ENCODE measurements at places on chromosomes 4 and X.

DNA sequence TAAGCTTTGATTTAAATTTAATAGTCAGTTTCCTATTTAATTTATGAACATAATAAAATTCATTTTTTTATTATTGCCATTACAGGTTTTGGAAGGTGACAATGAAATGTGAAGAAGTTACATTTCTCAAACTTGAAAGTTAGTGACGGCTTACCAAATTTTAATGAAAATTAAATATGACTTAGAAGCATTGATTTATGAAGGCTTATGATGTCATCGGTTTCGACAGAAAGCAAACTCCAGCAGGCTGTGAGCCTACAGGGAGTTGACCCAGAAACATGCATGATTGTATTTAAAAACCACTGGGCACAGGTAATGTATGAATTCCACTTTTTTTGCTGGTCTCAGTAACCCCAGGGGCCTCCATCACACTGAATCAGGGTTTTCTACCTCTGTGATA, 157.1 kb downstream of the FHIP1A start:
- DNase-seq = no peak

DNA sequence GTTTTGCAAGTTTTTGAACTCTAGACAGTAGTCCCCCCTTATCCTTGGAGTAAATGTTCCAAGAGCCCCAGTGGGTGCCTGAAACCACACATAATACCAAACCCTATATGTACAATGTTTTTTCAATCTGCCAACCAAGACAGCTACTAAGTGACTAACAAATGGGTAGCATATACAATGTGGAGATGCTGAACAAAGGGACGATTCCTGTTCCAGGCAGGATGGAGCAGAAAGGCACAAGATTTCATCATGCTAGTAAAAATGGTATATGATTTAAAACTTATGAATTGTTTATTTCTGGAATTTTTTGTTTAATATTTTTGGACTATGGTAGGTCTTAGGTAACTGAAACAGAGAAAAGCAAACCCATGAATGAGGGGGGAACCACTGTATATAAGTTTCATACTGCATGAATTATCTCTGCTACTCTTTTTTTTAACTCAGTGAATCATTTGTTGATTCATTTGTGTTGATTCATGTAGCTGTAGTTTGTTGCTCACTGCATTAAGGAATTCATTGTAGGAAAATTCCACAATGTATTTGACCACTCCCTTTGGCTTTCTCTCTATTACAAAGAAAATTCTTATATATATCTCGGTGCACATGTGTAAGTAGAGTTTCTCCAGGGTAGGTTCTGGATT, 21.9 kb upstream of the ANXA3 start:
- DNase-seq = no peak

GRCh38 chr4:157443537-157443936, 223.0 kb downstream of the GRIA2 start:
- no peak for DNase-seq

- no peak for DNase-seq
These were observed 24.5 kb upstream of the SORBS2 start for GRCh38 chr4:185836241-185837084.

GRCh38 chr4:8098506-8098905, 60.1 kb downstream of the ABLIM2 start:
- DNase-seq = no peak

- DNase-seq = no peak
These were observed 317.2 kb downstream of the CAMK2D start for GRCh38 chr4:113444386-113444785.

- DNase-seq = no peak
These were observed 103.1 kb downstream of the PHEX start for GRCh38 chrX:22135171-22135711.

DNA sequence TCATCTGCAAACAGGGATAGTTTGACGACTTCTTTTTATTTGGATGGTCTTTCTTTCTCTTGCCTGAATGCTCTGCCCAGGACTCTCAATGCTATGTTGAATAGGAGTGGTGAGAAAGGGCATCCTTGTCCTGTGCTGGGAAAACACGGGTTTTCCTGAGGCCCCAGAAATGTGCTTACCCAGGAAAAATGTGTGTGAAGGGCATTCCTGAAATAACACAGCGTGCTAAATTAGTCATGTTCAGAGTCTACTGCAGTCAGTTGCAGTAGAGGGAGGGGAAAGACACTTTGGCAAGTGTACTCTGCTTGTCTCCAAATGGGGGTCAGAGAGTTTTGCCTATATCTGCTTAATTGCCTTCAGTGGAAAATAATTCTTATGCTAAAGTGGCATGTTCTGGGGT, 153.9 kb downstream of the CCNG2 start:
- no peak for DNase-seq

DNA sequence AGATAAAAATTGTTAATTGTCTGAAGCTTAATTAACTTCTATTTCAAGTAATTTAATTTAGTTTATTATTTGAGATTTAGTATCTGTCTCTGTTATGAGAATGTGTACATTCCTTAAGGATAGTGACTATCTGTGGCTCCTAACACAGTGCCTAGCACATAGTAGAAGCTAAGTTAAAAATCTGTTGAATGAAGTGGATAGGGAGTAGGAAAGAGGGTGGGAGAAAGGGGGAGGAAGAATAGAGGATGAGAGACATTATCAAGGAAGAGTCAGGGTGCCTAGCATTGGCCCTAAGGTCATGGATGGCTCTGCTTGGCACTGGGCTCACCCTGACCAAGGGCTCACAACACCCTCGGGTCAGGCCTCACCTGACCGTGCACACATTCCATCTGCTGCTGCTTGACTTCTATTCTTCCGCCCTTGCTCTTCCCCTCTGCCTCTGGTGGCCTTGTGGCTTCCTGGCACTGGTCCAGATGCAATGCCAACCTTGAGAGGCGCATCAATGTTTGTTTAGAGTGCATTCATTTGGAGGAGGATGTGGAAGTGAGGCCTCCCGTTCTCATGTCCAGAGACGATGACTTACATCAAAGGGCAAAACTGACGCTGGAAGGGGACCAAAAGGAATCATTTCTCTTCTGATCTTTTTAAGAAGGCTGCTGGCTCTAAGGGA, 42.3 kb downstream of the TRIM2 start:
- no peak for DNase-seq

- peak; percentile 81 for DNase-seq
These were observed 5.6 kb upstream of the KANTR start for GRCh38 chrX:53088136-53088974.

DNA sequence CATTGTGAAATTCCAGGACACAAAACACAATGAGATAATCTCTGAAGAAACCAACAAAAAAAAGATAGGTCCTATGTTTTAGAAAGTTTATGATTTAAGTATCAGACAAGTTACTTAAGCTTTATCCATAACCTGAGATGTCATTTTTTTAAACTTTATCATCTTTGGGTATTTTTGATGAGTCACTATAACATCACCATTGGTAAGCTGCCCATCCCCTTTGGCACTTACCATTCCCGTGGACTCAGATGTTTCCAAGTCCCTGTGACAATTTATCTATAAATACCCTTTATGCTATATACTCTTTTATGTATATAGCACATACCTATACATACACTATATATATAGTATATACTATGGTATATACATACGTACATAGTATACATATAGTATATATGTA, 198.9 kb upstream of the GEMIN8 start:
- DNase-seq = no peak

DNA sequence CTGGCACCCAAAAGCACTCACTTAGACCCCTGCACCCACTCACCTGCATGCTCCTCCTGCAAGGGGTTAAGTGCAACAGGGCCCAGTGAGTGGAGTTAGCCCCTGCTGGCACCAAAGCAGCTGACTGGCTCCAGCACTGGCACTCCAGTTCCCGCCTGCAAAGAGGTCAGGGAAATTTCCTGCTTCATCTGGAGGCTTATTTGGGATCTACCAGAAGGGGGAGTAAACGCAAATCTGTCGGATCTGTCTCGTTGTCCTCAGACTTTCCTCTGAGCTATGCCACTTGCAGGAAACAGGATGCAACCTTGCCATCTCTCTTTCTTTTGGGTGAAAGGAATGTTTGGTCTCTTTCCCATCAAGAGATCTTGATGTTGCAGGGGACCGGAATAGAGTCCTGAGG, 435.6 kb downstream of the PCDH10 start:
- no peak for DNase-seq

GRCh38 chrX:16222151-16222550, 54.9 kb downstream of the MAGEB17 start:
- DNase-seq = no peak

- no peak for DNase-seq
These were observed 30.7 kb upstream of the SGMS2 start for GRCh38 chr4:107793996-107794395.

DNA sequence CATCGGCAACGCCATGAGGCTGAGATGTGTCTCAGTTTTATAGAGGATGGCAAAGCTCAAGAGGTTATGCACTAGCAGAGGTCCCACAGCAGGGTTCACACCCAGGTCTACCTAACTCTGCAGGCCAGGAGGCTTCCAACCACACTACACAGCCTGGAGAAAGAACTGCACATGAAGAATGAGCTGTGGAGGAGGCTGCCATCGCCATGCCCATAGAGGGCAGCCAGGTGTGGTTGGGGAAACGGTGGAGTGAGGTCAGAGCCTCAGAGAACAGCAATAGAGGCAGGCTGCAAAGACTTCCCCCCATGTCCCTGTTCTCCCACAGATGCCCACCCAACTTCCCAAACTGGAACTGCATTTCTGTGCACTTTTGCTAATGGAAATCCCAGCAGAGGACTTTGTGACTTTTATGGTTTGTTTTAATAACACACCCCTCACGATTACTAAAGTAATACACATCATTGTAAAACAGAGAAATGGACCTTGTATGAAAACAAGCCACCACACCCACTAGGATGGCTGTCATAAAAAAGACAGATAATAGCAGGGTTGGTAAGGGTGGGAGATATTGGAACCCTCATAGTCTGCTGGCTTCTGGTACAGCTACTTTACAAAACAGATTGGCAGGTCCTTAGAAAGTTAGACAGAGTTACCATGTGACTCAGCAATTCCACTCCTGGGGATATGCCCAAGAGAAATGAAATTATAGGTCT, 58.9 kb upstream of the PROM1 start:
- DNase-seq = no peak

GRCh38 chrX:74519870-74520269, 94.6 kb downstream of the RLIM start:
- no peak for DNase-seq

Data from activated CD8-positive, alpha-beta memory T cell treated with anti-CD3 and anti-CD28 coated beads, Interleukin-2, amount 50 U/mL, for 4 hours (primary cell).